ENCODE measurements at places on chromosomes 16 and 17.

DNA sequence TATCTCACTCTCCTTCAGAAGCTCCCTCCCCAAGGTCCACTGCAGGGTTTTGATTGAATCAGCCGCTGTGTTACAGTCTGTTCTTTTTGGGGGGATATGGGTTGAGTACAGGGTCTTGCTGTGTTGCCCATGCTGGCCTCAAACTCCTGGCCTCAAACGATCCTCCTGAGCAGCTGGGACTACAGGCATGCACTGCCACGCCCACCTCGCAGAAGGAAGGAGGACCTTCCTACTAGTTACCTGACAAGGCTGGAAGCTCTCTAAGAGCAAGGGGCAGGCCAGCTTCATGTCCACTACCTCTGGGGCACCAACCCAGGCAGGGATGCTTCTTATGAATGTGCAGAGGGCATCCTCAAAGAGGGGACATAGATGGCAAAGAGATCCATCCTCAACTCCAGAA is 1.9 kb upstream of the MMP28 start:
- no peak for DNase-seq

DNA sequence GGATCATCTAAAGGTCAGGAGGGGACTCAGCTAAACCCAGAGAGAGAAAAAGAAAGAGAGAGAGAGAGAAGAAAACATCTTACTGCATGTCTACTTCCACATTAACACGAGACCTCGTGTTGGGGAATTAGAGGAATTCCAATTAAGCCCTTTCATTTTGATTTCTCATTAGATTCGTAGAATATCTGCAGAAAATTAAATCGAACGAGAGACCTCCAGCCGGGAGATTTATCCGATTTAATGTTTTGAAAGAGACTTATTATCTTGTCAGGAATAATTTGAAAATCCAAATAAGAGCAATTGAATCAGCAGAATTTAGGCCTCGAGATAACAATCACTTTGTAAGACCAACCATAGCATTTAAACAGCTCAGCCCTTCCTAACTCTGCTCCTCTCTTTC is 175.6 kb downstream of the ABCC12 start:
- DNase-seq = no peak

- no peak for DNase-seq
These were observed 19.4 kb downstream of the C17orf100 start for GRCh38 chr17:6670999-6671398.

DNA sequence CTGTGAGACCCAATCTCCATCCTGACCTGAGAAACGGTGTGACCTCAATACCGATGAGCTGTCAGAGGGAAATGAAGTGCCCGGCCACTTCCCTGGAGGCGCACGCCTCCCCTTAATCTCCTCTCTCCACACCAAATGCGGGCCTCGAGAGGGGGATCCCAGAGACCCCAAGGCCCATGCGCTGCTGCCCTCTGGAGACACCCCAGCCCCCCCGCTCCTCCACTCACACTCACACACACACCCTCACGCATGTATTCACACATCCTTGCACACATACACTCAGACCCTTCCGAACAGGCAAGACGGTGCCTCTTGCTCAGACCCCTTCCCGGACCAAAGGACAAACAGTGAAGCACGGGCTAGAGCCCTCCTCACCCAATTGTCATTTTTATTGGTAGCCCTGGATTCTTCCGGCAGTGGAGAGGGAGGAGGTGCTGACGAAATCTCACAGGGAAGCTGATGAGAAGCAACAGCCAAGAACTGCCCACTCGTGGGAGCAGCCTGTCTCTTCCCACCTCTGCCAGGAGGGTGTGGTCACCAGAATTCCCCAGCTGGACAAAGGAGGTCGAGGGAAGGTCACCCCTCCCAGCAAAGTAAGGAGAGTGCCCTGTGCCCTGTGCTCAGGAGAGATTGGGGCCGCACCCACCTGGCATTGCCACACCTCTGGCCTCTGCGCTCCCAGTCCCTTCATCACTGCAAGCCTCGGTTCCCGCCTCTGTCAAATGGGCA is 136.0 kb upstream of the TNRC6C start:
- no peak for DNase-seq

DNA sequence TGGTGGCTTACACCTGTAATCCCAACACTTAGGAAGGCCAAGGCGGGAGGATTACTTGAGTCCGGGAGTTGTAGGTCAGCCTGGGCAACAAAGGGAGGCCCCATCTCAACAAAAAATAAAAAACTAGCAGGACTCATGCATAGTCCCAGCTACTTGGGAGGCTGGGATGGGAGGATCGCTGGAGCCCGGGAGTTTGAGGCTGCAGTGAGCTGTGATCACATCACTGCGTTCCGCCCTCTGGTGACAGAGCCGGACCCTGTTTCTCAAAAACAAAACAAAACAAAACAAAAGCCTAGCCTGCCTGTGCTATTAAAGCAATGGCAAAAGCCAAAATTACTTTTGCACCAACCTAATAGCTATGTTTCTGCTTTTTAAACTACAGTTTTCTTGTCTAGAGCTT is 1.5 kb downstream of the FCSK start:
- no peak for DNase-seq

DNA sequence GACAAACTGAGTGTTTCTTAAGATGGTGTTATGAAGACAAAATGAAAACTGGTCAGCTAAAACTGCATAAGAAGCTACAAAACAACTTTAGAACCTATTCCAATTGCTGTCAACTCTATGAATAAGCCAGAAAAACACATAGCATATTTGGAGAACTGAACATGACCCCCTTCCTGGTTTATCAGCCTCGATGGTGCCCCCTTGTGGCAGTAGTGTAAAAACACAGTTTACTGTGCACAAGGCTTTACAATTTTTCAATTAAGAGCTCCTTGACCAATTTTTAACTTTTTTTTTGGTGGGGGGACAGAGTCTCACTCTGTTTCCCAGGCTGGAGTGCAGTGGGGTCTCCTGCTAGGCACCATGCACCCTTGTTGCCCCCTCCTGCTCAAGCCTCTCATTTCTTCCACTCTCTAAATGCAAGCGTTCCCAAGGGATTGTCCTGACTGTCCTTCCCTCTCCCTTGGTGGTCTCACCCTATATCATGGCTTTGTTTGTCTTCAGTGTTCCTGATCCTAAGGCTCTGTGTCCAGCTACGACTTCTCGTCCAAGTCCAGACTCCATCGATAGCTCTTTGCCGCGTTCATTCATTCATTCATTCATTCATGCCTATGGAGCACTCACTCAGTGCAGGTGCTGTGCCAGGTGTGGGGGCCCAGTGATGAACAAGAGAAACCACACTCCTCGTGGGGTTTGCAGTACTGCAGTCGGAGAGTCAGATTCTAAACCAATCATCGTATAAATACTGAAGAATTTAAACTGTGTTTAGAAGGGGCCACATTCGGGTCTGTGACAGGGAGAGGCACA is 7.5 kb downstream of the EIF1 start:
- peak; percentile 52 for DNase-seq

DNA sequence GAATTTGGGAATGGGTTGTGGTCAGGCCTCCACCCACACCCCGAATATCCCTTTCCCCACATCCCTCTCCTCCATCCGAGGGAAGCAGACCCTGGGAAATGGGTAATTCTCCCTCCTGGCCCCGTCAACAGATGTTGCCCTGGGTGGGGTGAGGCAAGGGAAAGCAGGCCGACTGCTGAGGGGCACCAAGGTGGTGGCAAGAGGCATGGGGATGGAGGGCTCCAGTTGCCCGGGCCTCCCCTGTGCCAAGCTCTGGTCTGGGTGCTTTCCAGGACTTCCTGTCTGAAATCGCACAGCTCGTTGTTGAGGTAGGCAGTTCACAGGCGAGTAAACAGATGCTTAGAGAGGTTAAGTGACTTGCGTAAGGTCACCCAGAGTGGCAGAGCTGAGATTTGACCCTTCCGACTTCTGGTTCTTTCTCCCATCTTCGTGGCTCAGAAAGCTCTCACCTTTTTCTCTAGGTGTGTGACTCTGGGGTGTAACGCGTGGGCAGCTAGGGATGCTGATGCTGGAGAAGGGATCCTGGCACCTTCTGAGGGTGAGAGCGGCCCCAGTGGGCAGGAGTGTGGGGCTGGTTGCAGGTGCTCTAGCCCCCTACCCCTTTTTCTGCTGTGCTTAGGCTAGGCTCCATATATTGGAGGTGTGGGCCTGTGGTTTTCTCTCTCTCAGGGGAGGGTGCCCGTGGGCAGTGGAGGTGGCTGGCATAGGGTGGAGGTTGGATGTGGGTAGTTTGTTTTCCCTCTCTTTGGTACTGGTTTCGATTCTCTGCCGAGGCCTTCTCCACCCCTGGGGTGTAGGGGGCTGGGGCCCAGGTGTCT is 17.2 kb downstream of the RARA start:
- DNase-seq = no peak

DNA sequence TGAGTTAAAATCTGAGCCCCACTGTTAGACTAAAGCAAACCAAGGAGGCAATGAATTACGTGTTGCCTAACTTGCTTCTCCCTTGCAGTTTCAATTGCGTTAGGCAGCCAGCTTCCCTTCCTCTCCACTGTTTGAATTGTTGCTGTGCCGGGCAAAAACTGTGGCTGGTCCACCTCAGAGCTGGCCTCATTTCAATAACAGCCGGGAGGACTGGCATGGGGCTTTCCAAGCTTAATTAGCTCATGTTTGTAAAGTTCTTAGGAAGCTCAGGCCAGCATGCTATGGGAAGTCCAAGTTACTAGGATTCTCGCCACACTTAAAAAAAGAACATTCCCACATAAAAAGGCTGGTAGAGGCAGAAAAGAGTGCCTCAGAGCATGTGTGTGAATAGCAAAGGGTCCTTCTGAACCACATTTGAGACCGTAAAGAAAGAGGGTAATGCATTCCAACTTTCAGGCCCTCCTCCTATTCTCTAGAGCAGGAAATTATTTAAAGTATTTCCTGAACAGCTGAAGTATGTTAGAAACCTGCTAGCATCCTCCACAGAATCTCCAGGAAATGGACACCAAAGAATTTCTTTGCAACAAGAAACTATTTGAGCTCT is 79.0 kb upstream of the SMURF2 start:
- DNase-seq = no peak

DNA sequence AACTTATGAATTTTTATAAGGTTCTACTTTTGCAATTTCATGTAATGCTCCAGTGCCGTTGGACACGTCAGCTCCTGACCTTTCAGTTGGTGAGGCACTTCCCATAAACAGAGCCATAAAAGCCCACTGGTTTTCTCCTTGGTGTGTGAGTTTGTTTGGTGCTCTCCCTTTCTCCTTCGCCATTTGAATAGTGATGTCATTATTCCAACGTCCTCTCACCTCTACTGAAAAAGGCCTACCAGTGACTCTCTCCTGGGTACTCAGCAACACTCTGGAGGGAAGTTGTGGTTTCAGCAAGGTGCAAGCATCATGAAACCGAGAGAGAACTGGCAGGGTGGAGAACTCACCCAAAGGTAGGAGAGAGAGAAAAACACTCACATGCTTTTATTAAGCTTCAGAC is 29.6 kb upstream of the HNF1B start:
- DNase-seq = peak; percentile 46

Measured in GM12892 (cell line).